ENCODE measurements at places on chromosomes 2 and 18.

DNA sequence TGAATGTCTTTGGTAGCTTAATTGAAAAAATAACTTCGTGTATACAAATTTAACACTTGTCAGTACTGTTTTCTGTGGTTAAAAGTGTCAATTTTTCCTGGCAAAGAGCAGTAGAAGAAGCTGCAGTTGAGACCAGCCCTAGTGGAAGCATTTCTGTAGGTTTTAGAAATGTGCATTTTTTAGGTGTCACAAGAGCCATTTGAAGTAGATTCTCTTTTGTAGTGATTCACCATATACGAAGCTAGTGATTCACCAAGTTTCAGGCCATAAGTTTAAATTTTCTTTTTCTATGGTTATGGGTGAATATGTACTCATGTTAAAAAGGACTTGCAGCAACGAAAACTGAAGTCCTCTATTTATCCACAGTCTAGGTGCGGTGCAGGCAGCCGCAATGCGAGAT lies 4.2 kb downstream of the NABP1 start:
- no peak for DNase-seq

DNA sequence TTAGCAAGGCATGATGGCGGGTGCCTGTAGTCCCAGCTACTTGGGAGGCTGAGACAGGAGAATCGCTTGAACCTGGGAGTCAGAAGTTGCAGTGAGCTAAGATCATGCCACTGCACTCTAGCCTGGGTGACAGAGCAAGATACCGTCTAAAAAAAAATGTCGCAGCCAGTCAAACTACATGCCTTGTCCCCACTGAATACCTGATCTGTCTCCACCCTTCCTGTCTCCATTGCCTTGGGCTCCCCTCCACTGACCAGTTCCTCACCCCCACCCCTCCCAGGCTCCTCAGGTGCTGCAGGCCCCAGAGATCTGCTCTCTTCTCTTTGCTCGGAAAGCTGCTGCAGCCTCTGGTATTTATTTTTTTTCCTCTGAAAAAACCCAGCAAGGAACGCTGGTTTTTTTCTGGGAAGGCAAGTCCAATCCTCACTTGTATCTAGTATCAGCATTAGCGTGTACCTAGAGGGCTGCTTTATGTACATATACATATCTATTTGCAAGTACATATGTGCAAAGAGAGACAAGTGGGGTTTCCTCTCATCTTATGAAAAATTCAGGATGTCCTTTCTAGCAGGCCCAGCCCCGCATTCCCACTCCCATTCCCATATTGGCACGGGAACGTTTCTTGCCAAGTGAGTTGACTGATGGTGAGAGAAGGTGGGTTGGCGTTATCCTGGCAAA lies 4.4 kb downstream of the PSD4 start:
- no peak for DNase-seq

DNA sequence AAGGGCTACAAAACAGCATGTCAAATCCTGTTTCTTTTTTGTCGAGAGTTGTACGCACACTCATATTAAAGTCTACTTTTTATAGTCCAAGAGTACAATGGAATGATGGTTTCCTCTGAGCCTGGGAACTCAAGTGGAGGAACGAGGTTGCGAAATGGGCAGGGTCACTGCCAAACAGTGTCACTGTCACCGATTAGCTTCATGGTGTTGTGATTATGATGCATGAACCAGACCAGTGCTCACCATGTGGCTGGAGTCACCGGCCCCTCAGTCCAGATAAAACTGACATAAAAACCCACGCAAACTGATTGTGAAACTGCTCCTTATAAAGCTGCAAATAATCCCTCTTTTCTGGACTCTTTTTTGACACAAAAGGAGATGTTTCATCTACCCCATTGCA lies 122.0 kb downstream of the COPS8 start:
- DNase-seq, result no peak

- DNase-seq, result peak; percentile 62
Observed at GRCh38 chr2:24926602-24927252, 6.7 kb upstream of the ADCY3 start.

GRCh38 chr2:140359056-140359771 lies 1579.0 kb upstream of the NXPH2 start:
- no peak for DNase-seq

- DNase-seq, result no peak
Observed at GRCh38 chr2:239463541-239464165, 62.8 kb upstream of the HDAC4 start.

DNA sequence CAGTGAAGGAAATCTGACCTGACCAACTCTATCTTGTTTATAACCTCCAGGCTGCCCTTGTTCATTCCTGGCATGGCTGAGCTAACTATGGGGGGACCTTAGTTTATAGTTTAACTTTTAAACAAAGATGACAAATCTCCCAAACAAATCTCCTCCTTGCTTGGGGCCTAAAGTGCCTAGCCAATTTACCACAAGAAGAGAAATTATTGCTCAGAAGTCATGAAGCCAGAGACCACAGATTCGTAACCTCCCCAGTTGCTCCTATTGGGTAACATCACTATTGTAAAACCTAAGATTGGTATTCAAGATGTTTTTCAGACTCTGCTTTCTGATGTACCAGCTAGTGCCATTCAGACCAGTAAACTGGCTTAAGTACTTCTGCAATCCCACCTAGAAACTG lies 649.4 kb upstream of the SLC8A1 start:
- no peak for DNase-seq

DNA sequence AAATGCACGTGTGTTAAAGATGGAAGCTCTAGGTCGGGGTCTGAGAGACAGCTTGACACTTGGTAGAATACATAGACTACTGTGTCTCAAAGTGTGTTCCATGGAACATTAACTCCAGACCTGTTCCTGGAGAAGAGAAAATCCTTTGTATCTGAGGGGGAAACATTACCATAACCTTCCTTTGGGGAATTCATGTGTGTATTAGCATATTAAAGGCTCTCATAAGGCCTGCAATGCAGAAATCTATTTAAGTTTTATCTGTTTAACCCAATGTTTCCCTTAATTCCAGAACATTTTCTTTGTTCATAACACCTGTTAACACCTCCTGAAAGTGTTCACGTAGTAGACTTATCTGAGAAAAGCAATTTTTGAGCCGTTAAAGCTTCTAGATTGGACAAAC lies 99.5 kb downstream of the PLB1 start:
- DNase-seq, result no peak

DNA sequence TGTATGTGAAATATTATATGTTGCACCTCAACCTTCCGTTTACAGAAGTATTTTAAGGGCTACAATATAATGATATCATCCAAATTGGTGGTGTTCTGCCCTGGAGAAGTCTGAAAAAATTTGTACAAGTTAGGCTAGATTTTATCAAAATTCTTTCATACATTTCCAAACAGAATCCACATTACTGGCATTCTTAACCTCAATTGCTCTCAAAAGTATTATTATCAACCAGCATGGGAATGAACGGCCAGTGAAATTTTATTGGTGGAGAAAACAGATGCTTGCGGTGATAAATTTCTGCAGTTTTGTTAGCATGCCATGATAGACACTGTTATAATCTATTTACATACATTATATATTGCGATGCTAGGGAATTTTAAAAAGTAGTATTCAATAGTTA lies 88.3 kb upstream of the TFPI start:
- no peak for DNase-seq

DNA sequence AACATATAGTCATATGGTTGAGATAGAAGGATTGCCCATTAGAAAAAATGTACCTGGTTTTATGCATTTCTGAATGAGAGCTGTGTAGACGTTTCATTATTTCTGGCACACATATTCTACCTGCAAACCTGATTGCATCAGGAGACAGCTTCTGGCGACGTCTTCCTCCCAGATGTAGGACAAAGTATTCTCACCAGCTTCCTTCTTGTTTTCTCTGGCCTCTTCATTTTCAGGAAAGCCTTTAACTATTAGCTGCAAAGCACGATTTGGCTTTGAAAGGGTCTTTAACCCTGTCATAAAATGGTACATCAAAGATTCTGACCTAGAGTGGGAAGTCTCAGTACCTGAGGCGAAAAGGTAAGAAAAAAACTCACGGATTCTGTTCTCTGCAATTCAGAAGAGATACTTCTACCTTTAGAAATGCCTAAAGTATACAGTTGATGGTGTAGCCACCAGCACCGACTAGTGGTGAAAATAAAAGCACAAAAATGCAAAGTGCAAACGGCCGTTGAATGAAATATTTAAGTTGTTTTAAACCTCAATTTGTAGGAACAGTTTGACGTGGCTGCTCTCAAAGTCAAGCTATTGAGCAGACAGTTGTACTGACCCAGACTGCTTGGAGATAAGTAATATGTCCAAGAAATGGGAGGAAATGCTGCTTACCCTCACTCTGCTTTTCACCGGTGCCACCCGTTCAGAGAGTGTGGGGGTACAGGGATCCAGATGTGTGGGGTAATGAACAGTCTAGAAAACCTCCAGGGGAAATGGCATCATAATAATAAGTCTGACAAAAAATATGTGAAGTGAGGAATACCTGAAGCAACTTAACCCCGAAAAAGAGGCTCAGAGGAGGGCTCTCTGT lies 20.2 kb downstream of the IL18RAP start:
- DNase-seq, result peak; percentile 44

GRCh38 chr2:109535217-109535946 lies 78.4 kb downstream of the SEPTIN10 start:
- DNase-seq, result no peak

DNA sequence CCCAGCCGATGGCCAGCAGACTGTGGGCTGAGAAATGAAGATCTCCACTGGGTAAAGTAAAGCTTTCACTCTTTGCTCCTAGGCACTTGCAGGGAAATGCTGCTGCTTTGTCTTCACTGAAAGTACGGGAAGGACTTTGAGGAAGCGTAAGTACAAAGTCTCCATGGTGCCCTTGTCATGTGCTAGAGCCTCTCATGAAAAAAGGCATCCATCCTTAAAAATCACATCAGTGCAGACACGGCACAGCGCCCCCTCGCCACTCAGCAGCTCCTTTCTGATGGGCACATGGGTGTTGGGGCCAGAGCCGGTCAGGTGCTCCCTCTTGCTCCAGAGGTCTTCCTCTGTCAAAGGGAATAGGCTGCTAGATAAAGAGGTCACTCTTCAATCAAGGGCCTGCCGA lies 109.0 kb upstream of the STPG4 start:
- DNase-seq, result no peak

DNA sequence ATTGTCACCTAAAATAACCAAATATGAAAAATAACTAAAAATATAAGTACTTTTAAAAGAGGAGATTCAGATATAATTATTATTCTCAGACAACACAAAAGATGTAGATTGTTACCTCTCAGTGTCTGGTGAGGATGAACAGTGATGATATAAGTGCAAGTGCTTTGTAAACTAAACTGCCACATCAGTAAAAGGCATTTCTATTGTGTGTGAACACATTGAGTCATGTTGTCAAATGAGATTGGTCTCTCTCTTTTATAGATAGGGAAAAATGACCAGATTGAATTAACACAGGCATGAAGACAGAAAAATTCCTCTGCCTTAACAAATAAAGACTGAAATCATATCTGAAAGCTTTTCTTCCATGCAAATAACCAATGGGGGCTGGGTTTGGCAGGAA lies 182.4 kb upstream of the TMEFF2 start:
- no peak for DNase-seq

GRCh38 chr2:109521233-109522062 lies 92.3 kb downstream of the SEPTIN10 start:
- no peak for DNase-seq

GRCh38 chr2:99928470-99929053 lies 213.8 kb downstream of the AFF3 start:
- no peak for DNase-seq

DNA sequence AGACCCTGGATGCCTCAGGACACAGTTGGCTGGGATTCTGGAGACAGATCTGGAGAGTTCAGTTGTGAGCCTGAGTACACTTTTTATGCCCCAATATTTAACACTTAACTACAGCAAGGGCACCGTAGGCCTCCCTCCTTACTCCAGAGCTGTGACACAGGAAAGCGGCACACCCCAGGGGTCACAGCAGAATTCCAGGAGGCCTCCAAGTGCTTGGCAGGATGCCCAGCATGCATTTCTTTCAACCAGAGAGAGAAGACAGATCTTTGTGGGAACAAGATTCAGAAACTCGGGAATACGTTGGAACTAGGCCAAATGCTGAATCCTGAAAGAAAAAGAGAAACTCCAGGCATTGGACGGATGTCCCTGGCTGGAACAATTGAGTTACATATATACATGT lies 199.2 kb upstream of the NT5C1B start:
- no peak for DNase-seq

- DNase-seq, result no peak
Observed at GRCh38 chr2:42438685-42439084, 55.1 kb downstream of the KCNG3 start.

DNA sequence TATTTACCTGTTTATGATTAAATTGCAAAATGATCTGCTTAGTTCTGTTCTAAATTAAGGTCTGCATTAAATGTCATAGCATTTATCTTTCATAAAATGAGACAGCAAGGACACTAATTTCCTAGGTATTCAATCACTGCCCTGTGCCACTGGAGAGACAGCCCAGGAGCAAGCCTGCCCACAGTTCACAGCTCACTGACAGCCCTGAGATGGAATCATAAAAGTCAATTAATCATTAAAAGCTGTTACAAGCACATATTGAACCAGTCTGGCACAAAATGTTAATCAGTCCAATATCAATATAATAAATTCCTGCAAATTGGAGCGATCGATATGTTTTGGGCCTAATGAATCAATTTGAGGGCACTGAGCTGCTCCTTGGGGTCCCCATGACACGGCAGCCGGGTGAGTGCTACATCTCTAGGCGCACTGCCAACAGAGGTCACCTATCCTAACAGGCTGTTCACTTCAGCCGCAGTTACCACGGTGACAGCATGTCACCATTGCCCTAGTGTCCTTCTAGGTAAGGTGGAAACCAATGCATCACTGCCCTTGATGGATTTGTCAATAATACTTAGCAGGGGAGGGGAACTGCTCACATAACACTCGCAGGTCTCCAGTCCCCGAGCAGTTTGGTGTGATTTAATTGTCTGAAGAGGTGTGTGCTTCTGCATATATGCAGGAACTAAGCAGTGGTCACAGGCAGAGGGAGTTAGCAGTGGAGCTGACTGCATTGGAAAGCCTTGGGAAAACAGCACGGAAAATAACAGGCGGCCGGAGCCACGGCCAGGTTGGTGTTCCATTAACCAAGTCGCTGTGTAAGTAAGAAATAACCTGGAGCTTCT lies 47.3 kb downstream of the POU3F3 start:
- no peak for DNase-seq

DNA sequence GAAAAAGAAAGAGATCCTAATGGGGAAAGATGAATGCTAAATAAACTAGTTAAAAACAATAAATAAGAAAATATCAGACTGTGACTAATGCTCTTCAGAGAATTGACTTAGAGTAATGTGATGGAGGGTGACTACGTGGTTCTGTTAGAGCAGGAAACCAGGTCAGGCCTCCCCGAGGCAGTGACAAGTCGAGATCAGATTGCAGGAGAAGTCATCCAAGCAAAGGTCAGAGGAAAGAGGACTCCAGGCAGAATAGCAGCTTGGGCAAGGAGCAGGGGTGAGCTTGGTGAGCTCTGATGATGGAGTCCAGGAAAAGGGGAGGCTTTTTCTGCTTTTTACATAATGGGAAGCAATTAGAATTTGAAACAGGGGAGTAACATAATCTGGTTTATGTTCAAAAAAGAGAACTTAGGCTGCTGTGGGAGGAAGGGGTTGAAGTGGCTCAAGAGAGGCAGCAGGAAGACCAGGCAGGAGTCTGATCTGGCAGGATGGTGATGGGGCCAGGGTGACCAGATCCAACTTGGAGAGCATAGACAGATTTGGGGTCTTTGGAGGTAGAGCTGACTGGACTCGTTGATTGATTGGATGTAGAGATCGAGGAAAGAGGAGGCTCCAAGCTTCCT lies 27.3 kb upstream of the ITGB6 start:
- no peak for DNase-seq
